Liver (tissue), 10 donors: ENCODE measurements at places on chromosomes 7 and 10. TPM values are rescaled to one million over a fixed set of nuclear protein-coding genes. Genes with fewer than 3 reads are reported as not detected.

DNA sequence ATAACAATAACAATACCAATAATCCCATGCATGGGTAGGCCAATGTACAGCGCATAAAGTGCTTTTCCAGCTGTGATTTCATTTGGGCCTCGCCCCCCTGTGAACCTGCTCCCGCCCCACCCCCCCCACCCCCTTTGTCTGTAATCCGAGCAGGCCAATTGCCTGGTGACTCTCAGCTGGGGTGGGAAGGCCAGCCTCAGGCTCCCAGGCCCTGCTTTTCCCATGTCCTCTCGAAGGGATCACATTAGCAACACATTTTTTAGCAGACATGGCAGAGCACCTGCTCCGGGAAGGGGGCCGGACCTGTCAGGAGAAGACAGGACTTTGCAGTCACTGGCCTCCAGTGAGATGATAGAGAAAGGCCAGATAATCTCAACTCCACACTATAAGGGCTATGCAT lies 439.3 kb downstream of the RPS24 start:
- DNase-seq = no peak
- no peaks in the 10 kb centered on the region for H3K4me1 ChIP-seq
- H3K36me3 ChIP-seq = no peaks in the 10 kb centered on the region
- no peaks in the 10 kb centered on the region for H3K27me3 ChIP-seq
- no peak overlapping the region for H3K4me3 ChIP-seq
- H3K27ac ChIP-seq = no peak overlapping the region

- no peaks in the 10 kb centered on the region for H3K36me3 ChIP-seq
- H3K27me3 ChIP-seq = no peaks in the 10 kb centered on the region
- peaks cover 4% of the 10 kb centered on the region for H3K4me1 ChIP-seq
- no peak overlapping the region for H3K4me3 ChIP-seq
- H3K27ac ChIP-seq = no peak overlapping the region
Measured at GRCh38 chr10:43202657-43203447, 64.0 kb downstream of the RASGEF1A start.

DNA sequence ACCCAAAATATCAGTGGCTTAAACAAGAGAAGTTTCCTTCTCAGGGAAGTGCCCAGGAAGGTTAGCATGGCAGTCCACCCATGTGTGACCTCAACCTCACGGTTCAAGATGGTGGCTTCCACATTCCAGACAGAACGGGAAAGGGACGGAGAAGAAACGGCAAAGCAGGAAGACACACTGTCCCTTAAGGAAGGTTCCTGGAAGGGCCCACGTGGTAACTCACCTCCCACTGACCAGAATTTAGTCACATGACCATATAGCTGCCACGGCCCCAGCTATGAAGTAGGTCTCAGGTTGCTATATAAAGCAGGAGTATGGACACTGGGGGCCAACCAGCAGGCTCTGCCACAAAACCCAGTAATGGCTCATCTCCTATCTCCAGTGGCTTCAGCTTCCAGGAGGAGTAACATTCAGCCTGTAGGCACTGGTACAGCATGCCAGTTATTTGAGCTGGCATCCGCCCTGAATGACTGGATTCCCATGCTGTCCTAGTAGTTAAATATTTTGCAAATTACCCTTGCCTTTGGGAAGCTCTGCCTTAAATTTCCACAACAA lies 278.5 kb upstream of the KLF14 start:
- DNase-seq = no peak
- no peaks in the 10 kb centered on the region for H3K36me3 ChIP-seq
- peak overlapping the region; percentile 68 for H3K27ac ChIP-seq
- no peaks in the 10 kb centered on the region for H3K27me3 ChIP-seq
- H3K4me1 ChIP-seq = peaks cover 37% of the 10 kb centered on the region
- H3K4me3 ChIP-seq = no peak overlapping the region

- no peaks in the 10 kb centered on the region for H3K4me1 ChIP-seq
- no peak for DNase-seq
Measured at GRCh38 chr7:122380992-122381391, 76.4 kb upstream of the FEZF1 start.

GRCh38 chr10:132237871-132238270 lies 51.1 kb downstream of the DPYSL4 start:
- no peak overlapping the region for H3K27ac ChIP-seq
- no peaks in the 10 kb centered on the region for H3K36me3 ChIP-seq
- no peaks in the 10 kb centered on the region for H3K4me1 ChIP-seq
- H3K27me3 ChIP-seq = no peaks in the 10 kb centered on the region
- H3K4me3 ChIP-seq = no peak overlapping the region

DNA sequence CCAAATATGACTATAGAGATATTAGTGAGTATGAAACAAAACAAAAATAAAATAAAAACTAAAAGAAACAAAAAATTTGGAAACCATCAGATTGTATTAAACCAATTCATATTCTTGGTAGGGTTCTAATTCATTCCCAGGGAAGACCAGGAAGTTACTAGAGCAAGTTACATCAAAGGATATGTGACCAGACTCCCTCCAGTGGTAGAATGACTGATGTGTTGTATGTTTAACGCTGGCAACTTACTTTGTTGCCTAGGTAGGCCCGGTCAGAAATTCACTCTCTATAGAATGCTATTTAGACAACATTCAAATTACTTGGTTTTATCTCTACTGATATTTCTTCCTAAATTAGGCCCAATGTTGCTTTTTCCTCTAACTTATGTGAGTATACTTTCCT lies 5.2 kb downstream of the PHYHIPL start:
- H3K4me3 ChIP-seq = no peak overlapping the region
- peaks cover 6% of the 10 kb centered on the region for H3K4me1 ChIP-seq
- H3K36me3 ChIP-seq = no peaks in the 10 kb centered on the region
- no peaks in the 10 kb centered on the region for H3K27me3 ChIP-seq

DNA sequence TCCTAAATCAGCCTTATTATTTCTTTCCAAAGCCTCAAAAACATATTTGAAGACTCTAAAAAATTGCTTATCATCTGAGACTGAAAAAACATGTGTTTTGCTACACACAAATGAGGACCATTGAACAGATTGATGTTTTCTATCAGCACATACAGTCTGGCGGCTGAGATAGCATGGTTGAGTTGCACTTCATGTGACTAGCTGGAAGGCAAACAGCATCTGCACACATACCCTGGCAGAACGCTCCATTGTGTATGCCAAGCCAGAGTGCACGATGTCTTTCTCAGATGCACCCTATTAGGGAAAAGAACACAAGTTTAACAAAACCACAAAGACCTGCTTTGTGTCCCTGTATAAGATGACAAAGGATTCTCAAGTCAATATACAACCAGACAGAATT lies 33.0 kb downstream of the FAM25A start:
- peaks cover 4% of the 10 kb centered on the region for H3K4me1 ChIP-seq
- H3K4me3 ChIP-seq = no peak overlapping the region
- H3K27me3 ChIP-seq = no peaks in the 10 kb centered on the region
- DNase-seq = no peak

- no peak overlapping the region for H3K4me3 ChIP-seq
- no peak for DNase-seq
- H3K4me1 ChIP-seq = no peaks in the 10 kb centered on the region
- H3K27ac ChIP-seq = no peak overlapping the region
- H3K36me3 ChIP-seq = no peaks in the 10 kb centered on the region
Measured at GRCh38 chr7:69550991-69551390, 47.3 kb upstream of the AUTS2 start.

- H3K4me1 ChIP-seq = peaks cover 32% of the 10 kb centered on the region
- no peak overlapping the region for H3K4me3 ChIP-seq
- peaks cover 14% of the 10 kb centered on the region for H3K27me3 ChIP-seq
- no peak overlapping the region for H3K27ac ChIP-seq
- H3K36me3 ChIP-seq = no peaks in the 10 kb centered on the region
Measured at GRCh38 chr7:23471106-23471859, 992 bp upstream of the IGF2BP3 start.

DNA sequence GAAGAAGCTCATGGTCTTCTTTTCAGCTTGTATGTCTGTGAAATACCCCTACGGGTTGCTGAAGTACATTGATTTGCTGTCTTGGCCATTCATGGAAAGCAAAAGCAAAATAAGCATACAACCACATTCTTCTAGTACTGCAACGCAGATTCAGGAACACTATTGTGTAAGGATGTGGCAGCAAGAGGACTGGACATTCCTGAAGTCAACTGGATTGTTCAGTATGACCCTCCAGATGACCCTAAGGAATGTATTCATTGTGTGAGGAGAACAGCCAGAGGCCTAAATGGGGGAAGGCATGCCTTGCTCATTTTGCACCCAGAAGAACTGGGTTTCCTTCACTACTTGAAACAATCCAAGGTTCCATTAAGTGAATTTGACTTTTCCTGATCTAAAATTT lies 133.4 kb upstream of the ANKRD1 start:
- H3K27ac ChIP-seq = no peak overlapping the region
- H3K36me3 ChIP-seq = no peaks in the 10 kb centered on the region
- peaks cover 3% of the 10 kb centered on the region for H3K4me1 ChIP-seq

DNA sequence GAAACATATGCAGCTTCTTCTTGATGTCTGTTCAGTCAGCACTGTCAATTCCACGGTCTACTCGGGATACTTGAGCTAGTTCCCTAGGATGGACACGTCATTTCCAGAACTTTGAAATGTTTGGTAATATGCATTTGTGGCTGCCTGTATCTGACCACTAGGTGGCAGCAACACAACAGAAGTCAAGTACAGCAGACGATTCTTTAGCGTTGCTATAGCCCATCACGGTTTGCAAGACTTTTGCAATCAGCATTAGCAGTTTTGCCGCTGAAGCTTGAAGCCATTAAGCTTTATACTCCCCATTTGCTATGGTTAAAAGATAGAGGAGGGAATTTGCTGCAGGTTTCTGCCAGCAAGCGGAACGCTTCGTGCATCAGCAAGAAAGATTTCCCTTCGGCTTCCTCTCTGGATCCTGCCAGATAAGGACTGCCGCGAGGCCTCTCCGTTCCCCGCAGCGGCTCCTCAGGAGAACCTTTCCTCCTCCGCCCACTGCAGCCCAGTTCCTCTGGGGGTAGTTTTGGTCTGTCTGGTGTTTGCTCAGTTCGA lies 63.5 kb downstream of the ABCC2 start:
- DNase-seq = peak; percentile 57
- H3K4me1 ChIP-seq = peaks cover 5% of the 10 kb centered on the region
- H3K27me3 ChIP-seq = no peaks in the 10 kb centered on the region
- H3K36me3 ChIP-seq = peaks cover 29% of the 10 kb centered on the region

- H3K36me3 ChIP-seq = no peaks in the 10 kb centered on the region
- H3K27me3 ChIP-seq = no peaks in the 10 kb centered on the region
- no peak overlapping the region for H3K4me3 ChIP-seq
- peaks cover 23% of the 10 kb centered on the region for H3K4me1 ChIP-seq
Measured at GRCh38 chr10:20990604-20991003, 93.5 kb upstream of the NEBL start.

GRCh38 chr10:84204122-84204521 lies 9.8 kb downstream of the CDHR1 start:
- H3K36me3 ChIP-seq = no peaks in the 10 kb centered on the region
- H3K27me3 ChIP-seq = peaks cover 6% of the 10 kb centered on the region
- no peak overlapping the region for H3K27ac ChIP-seq
- no peaks in the 10 kb centered on the region for H3K4me1 ChIP-seq

- no peaks in the 10 kb centered on the region for H3K36me3 ChIP-seq
- no peaks in the 10 kb centered on the region for H3K4me1 ChIP-seq
- no peak for DNase-seq
- peaks cover 4% of the 10 kb centered on the region for H3K27me3 ChIP-seq
Measured at GRCh38 chr10:70494966-70495365, 16.4 kb downstream of the PALD1 start.

GRCh38 chr10:104260775-104261115 lies 6.1 kb downstream of the GSTO1 start:
- H3K27me3 ChIP-seq = no peaks in the 10 kb centered on the region
- H3K36me3 ChIP-seq = peaks cover 9% of the 10 kb centered on the region
- no peak overlapping the region for H3K4me3 ChIP-seq
- peak overlapping the region; percentile 99 for H3K27ac ChIP-seq
- peaks cover 66% of the 10 kb centered on the region for H3K4me1 ChIP-seq

DNA sequence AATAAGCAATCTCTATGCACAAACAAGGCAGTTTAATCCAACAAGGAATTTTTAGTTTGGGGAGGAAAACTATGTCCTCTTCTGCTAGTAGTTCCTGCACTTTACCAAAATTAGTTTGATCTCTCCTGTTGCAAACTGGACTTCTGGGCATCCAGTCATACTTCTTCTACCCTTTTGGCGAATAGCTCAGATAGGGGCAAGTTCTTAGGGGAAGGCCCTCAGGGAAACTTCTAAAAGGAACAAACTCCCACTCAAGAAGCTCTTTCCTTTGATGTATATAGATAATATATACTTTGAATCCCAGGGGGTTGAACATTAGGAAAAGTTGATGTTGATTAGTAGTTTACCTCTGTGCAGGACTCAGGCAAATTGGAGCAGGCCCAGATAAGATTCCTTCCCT lies 21.5 kb upstream of the PPP1R17 start:
- no peak overlapping the region for H3K27ac ChIP-seq
- no peaks in the 10 kb centered on the region for H3K4me1 ChIP-seq
- H3K4me3 ChIP-seq = no peak overlapping the region
- no peaks in the 10 kb centered on the region for H3K36me3 ChIP-seq
- DNase-seq = no peak

GRCh38 chr7:100971111-100972001 lies 2.0 kb downstream of the MUC12 start:
- H3K4me1 ChIP-seq = peaks cover 2% of the 10 kb centered on the region
- no peaks in the 10 kb centered on the region for H3K27me3 ChIP-seq
- H3K4me3 ChIP-seq = no peak overlapping the region

GRCh38 chr7:28038175-28038797 lies 142.3 kb downstream of the JAZF1 start:
- DNase-seq = no peak
- no peaks in the 10 kb centered on the region for H3K36me3 ChIP-seq
- H3K4me1 ChIP-seq = peaks cover 15% of the 10 kb centered on the region

DNA sequence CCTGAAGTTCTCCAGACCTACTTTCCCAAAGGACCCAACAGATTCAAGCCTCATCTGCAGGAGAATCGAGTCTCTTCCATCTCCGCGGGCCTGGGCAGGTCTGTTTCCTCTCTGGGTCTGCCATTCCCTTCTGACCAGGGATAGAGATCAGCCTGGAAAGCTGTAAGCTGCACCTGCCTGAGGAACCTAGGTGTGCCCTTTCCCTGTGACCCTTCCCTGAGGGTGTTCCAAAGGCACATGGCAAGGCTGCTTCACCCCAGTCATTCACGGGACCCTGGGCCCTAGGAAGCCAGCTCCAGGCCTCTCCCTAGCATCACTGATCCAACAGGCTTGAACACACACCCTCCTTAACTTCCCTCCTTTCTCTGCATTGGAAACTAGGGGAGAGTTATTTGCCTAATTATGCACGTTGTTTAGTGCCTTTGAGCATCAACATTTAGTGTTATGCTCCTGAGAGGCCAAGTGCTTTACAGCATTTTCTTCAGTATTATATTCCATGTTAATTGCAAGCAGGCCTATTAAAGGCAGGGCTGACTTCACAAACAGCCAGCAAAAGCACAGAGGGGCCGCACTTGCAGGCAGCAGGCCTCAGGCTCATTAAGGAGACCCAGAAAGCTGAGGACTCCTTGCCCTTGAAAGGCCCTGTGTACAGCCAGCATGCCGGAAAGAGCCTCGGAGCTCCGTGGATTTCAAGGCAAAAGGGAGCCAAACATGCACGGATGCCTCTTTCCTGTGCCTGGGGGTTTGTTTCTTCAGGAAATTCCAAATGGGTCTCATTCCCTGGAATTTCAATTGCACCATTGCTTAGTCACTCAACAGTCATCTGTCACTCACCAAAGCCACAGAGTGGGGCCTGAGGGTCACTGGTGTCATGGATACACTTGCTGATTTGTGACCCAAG lies 91.0 kb upstream of the FAM20C start:
- no peaks in the 10 kb centered on the region for H3K36me3 ChIP-seq
- no peak overlapping the region for H3K4me3 ChIP-seq
- DNase-seq = no peak
- no peaks in the 10 kb centered on the region for H3K27me3 ChIP-seq

Gene EGR2
- total RNA-seq = 0.17 TPM

Gene ACADSB
- total RNA-seq = 164 TPM

Gene HTRA1
- 4.3 TPM for total RNA-seq

Gene GRID2IP
- 0.08 TPM for total RNA-seq

Gene MET
- 39.9 TPM for total RNA-seq

Gene RELN
- 69.8 TPM for total RNA-seq

Gene VGF
- total RNA-seq = not detected

Gene SPDYE2
- total RNA-seq = 0.08 TPM

Gene LRRN3
- total RNA-seq = 0.25 TPM
